ENCODE measurements at places on chromosomes 2 and 18.

DNA sequence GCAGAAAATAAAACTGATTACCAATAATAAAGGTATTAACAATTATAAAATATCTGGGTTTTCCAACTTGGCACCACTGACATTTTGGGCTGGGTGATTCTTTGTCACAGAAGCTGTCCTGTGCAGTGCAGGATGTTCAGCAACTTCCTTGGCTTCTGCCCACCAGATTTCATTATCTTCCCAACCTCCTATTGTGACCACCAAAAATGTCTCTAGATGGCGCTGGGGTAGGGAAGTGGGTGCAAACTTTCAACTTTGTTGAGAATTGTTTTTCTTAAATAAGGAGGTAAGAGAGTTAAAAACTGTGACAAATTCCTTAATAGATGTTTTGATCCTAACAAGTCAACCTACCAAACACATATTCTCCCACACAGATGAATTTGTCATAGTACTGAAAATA, 90.1 kb downstream of the GAREM1 start:
- DNase-seq = no peak

DNA sequence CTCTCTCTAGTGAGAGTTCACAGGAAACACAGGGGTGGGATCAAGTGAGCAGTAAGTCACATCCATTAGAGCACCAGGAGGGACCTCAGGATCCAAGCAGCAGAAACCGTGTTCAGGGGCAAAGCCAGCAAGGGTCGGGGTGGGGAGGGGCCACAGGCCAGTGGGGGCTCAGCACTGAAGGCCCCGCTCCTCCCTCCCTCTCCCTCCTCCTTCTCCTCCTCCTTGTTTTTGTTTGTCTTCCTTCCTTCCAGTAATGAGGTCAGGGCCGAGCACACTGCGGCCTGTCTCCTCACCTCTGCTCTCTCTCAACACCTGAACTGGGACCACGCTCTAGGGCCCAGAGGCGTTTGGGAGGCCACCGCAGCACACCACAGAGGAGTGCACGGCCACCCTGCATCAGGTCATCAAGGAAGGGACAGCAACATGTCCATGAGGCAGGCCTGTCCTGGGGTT, 20.9 kb downstream of the MTERF4 start:
- no peak for DNase-seq

GRCh38 chr18:32048507-32049091, 30.0 kb downstream of the RNF125 start:
- DNase-seq = no peak

DNA sequence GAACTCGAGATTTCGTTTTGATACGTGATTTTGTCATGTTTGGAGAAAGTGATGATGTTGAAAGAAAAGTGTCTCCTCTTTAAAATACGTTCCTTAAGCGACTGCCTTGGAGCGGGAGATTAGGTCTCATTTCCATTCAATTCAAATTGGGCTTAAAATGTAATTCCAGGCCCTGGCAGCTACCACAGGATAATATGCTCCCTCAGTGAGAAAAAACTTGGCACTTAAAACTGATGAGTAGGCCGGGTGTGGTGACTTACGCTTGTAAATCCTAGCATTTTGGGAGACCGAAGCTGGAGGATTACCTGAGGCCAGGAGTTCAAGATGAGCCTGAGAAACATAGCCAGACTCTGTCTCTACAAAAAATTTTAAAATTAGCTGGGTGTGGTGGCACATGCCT, 146.3 kb upstream of the L3MBTL4 start:
- no peak for DNase-seq

GRCh38 chr2:111927723-111928122, 29.3 kb downstream of the MERTK start:
- no peak for DNase-seq

GRCh38 chr18:79779021-79779699, 18.6 kb upstream of the KCNG2 start:
- DNase-seq = no peak

- no peak for DNase-seq
Measured at GRCh38 chr2:99862566-99862965, 279.8 kb downstream of the AFF3 start.

- DNase-seq = no peak
Measured at GRCh38 chr2:158776231-158776630, 18.9 kb upstream of the DAPL1 start.

DNA sequence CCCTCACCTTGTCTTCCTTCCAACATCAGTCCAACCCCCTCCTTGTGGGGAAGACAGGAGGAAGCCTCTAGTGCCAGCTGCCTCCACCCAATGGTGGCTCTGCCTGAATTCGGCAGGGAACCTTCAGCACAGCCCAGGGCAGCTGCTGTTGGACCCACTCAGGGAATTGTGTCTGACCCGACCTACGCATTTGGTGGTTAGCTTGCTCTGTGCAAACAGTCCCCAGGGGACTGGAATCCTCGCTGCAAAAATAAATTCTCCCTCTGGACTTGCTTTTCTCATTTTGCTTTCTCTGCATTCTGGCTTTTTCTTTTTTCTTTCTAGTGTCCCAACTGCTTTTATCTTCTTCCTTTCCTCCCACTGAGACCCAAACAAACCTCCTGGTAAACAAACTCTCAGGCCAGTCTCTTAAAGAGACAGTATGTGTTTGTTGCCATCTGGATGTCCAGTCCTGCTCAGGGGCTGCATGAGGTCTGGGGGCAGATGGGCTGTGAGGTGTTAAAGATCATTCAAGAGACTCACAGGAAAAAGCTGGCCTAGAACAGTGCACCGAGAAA, 137.7 kb upstream of the HAAO start:
- DNase-seq = no peak

DNA sequence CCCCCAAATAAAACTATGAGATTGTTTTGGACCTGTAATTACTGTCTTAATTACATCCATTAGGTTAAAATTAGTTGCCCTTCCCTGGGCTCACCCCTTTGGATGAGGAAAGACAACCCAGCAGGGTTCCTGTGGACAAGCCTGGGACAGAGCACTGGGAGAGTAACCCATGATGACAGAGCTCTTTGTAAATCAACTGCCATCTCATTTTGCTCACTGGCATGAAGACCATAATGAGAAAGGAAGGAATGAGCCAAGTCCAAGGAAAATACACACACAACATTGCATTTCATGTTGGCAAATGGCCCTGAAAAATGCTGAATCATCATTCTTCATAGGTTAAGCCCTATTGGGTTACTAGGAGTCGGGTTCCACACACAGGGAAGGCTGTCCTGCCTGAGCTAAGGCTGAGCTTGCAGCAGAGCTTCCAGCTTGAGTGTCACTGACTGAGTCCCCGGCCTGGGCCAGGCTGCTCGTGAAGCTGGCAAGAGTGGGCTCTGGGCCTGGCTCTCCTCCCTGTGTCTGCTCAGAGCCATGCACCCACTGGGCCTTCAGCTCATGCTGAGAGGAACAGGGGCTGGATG, 94.1 kb upstream of the ACAA2 start:
- DNase-seq = peak; percentile 32

DNA sequence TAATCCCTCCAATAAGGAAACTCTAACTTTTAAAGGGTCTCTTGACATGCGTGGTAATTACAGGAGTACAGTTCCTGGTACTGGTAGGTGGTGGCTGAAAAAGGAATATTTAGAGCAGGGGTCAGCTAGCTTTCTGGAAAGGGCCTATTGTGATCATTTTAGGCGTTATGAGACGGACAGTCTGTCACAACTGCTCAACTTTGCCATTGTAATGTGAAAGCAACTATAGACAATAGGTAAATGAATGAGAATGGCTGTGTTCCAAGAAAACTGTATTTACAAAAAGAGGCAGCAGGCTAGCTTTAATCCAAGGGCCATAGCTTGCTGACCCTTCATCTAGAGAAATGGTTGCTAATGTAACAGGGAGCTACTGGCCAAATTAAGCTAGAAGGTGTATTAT, 177.7 kb upstream of the LRRTM1 start:
- no peak for DNase-seq

DNA sequence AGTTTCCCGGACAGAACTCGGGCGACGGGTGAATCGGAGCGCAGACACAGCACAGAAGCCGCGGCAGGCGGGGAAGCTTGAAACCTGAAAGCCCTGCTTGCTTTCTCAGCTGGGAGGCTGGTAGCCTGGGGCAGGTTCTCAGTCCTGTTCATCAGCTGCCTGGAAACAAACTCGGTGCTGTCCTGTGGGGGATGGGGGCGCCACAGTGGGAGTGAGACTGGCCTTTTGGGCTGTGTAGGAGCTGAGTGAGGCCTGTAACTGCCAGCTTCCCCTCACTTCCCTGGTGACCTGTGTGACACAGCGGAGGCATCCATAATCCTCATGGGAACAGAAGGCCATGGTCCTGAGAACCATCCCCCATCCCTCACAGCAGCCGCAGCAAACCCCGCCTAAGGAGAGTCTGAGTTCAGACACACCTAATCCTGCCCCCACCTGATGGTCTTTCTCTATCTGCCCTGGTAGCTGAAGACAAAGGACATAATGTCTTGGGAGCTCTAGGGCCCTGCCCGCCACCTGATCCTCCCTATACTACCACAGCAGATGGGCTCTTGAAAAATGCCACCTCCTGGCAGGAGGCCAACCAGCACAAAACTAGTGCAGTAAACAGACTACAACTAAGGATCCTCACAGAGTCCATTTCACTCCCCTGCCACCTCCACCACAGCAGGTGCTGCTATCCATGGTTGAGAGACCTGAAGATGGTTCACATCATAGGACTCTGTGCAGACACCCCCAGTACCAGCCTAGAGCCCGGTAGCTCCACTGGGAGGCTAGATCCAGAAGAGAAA, 52.7 kb upstream of the LDLRAD4 start:
- peak; percentile 34 for DNase-seq

DNA sequence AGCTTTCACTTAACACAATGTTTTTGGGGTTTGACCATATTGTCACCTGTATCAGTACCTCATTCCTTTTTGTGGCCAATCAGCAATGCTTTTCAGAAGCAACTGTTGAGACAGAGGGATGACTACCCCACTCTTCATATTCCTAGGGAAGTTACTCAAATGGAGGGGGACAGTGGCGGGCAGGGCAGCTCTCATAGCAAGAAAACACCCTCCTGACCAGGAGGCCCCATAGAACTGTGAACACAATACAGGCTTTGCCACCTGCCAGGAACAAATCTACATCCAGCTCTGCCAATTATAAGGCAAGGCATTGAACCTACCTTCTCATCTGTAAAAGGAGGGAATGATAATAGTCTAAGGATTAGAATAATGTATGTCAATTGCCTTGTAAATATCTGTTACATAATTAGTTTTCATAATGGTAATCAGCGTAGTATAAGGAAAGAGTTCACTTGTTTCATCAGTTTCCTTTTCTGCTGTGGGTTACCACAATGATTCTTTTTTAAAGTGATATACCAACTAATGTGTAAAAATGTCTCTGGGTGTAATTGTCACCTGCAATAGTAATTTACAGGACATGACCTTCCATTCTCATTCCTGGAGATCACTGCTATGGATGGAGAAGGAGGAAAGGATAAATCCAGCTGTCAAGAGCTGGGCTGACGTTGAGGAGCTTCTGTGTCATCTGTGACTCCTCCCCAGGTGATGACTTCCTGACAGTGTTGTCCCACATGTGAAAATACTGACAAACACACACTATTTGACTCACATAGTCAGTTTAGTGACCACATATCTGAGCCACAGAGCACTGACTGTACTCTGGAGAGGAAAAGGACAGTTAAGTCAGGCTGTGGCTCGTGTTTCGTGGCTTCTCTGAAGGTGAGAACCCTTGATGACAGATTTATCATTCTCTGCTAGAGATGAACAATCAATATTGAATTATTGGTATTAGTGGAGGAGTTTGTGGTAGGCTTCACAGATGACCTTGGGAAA, 13.5 kb downstream of the ALPK2 start:
- no peak for DNase-seq

DNA sequence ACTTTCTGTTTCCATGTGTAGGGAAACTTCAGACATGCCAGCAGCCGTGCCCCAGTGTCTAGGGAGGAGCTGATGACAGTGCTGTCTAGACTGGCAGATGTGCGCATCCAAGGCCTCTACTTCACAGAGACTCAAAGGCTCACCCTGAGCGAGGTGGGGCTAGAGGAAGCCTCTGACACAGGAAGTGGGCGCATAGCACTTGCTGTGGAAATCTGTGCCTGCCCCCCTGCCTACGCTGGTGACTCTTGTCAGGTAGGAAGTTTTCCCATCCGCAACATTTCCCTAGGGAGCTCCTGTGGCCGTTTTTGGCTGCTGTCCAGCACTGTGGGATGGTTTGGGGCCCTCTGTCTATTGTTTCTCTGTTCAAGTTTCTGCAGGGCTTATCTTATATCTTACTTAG, 143.1 kb upstream of the TTC39C start:
- DNase-seq = no peak

GRCh38 chr2:169877398-169877797, 50.1 kb downstream of the UBR3 start:
- DNase-seq = no peak
